ENCODE measurements at places on chromosomes 12 and 14.
A peak's percentile ranks its signal among the peaks of the same experiment; 100 is the strongest.

DNA sequence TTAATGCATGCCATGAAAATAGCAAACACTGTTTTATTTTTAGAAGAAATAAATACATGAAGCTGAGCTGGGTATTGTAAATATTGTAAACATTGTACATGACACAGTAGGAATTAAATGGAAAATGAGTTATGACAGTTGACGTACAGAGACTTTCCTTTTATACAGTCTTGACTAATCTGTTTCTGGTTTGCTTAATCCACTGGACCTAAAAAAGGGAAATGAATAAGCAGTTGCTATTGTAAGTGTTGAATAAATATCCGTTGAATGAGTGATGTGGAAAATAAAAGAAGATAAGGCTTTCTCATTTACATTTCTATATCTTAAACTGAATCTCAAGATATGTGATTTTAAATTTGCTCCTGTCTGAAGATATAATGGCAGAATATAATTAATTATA lies 15.0 kb downstream of the PMCH start:
- DNase-seq, result no peak

GRCh38 chr14:58397156-58397555 lies 1.4 kb downstream of the TOMM20L start:
- no peak for DNase-seq

- no peak for DNase-seq
Observed at GRCh38 chr12:9134981-9135628, 19.4 kb upstream of the A2M start.

- DNase-seq, result peak; percentile 63
Observed at GRCh38 chr12:18250313-18250916, 10.9 kb upstream of the PIK3C2G start.

GRCh38 chr14:37047226-37047625 lies 125.2 kb downstream of the SLC25A21 start:
- DNase-seq, result no peak

DNA sequence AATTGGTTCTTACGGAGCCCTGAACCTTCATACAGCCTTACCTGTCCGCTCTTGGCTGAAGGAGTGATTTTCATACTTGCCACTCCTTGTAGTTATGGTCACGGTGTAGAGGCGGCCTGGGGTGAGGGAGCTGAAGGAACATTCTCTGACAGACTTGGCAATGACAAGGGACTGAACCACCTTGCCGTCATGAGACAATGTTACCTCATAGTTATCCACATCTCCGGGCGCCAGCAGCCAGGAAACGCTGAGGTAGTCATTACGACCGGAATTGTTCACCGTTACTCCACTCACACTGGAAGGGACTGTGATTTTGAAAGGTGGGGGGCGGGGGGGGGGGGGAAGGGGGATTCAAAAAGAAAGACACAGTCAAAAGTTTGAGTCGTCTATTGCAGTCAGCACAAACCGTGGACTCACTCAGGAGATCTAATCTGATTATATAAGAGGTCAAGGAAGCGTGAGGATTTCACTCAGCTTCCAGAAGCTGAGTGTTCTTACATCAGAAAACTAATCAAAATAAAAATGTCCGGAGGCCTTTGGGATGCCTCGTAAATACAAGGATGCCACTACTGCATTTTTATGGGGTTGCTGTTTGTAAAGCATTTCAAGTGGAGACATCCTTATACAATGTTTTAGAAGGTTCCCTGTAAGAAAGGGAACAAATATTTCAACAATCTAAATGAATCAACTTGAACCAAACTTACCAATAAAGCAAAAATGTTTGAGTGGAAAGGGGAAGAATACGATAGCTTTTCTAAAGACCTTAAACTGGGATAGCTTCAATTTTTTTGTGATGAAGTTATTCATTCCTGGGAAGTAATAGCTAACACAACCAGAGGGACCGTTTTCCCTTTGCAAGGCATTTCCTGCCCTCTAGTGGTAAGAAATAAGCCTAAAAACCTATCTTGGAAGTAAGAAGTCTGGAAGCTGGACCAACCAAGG lies 60.6 kb downstream of the PTPRB start:
- peak; percentile 60 for DNase-seq

GRCh38 chr14:51513281-51513680 lies 138.4 kb upstream of the FRMD6 start:
- DNase-seq, result no peak

DNA sequence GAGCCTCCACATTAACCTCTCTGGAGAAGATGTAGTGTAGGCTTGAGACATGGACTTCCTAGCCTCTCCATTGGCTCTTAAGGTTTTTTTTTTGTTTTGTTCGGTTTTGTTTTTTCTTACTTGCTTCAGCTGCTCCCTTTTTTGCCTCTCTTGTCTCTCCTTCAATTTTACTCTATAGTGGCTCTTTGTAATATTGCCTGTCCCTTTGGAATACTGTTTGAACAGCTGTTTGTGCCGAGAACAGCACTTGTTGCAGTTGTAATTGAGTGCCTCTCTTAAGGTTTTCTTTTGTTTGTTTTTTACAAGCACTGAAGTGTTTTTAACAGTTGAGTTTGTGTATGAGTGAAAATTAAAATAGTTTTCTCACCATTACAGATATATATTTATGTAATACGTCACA lies 567.7 kb downstream of the LRFN5 start:
- DNase-seq, result peak; percentile 85

DNA sequence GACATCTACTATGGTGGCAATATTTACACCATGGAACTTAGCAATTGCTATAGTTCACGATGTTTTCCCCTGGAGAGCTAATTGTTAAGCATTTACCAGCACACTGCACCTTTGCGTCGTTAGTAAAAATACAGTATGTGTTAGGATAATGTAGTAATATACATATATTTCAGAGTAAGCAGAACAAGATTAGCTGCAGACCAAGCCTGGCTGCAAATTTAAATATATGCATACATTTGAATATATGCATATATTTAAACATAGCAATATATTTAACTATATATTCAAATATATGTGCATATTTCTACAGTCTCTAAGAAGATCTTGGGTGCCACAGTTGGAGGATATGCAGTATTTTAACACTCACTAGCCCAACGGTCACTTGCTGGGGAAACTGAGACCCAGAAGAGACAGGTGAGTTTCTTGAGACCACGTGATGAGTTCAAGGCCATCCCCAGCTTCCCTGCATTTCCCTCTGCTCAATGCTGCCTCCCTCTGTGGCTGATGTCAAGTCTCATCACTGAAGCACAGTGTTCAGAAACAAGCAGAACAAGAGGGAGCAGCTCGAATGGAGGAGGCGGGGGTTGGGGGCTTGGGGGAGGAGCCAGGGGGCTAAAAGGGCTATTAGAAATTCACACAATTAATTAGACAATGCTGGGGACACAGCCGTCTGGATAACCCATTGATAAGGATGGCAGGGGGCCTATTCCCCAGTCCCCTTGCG lies 708.0 kb downstream of the MED13L start:
- DNase-seq, result no peak

DNA sequence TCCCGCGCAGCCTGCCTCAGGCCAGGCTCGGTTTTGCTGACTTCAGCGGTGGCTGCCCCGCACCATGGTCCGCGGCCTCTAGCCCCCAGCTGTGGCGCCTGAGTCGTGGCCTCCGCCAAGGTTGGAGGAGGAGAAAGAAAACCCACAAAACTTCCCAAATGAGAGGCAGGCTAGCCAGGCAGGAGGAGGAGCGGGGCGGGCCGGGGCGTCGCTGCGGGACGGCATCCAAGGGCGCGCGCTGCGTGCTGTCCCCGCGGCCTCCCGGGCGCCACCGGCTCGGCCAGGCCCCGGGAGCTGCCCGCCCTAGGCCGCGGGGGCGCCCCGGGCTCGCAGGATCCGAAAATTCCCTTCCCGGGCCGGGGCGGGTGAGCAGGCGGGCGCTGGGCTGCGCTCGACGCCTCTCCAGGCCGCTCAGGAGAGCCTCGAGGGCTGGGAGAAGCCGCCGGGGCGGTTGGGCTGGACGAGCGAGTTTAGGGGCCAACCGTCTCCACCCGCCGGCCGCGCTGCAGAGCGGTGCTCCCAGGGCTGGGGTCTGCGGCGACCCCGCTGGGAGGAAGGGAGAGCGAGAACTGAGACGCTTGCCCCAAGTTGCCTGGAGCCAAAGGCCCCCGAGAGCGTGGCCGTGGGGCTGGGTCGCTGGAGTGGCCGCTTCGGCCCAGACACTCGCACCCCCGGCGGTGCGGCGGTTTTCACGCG lies at the start of gene EFS:
EFS (minus strand) TSS at position 137 of the 696 bp plus-strand sequence. CDS start 147 bp downstream, outside the sequence.
- no peak for DNase-seq

- no peak for DNase-seq
Observed at GRCh38 chr14:21136024-21136423, 19.8 kb downstream of the OR5AU1 start.

GRCh38 chr14:59847711-59848110 lies 22.9 kb downstream of the RTN1 start:
- no peak for DNase-seq

DNA sequence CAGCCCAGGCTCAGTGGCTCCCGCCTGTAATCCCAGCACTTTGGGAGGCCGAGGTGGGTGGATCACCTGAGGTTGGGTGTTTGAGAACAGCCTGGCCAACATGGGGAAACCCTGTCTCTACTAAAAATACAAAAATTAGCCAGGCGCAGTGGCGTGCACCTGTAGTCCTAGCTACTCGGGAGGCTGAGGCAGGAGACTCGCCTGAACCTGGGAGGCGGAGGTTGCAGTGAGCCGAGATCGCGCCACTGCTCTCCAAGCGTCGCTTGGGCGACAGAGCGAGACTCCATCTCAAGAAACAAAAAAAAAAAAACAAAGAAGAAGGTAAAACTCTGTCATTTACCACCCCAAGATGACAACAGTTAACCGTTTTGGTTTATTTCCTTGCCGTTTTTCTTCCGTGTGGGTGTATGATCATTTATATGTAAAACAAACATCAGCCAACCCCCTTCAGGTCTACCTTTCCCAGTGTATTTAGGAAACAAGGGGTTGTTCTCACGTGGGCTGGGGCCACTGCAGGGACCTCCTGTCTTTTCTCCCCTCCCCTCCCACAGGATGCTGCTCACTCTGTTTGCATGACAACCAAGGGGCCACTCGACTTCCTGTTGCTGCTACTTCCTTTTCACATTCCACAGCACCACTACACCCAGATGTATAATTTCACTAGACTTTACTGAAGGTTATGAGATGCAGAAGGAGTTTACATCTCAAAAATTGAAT lies 13.6 kb downstream of the TTC9 start:
- DNase-seq, result no peak

DNA sequence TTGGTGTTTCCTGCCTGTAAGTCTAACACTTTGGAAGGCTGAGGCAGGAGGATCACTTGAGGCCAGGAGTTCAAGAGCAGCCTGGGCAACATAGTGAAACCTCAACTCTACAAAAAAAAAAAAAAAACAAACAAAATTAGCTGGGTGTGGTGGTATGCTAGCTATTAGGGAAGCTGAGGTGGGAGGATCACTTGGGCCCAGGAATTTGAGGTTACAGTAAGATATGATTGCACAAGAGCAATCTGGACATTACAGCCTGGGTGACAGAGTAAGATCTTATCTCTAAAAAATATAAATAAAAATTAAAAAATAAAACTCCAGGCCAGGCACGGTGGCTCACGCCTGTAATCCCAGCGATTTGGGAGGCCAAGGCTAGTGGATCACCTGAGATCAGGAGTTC lies 39.8 kb upstream of the CMKLR1 start:
- DNase-seq, result no peak

DNA sequence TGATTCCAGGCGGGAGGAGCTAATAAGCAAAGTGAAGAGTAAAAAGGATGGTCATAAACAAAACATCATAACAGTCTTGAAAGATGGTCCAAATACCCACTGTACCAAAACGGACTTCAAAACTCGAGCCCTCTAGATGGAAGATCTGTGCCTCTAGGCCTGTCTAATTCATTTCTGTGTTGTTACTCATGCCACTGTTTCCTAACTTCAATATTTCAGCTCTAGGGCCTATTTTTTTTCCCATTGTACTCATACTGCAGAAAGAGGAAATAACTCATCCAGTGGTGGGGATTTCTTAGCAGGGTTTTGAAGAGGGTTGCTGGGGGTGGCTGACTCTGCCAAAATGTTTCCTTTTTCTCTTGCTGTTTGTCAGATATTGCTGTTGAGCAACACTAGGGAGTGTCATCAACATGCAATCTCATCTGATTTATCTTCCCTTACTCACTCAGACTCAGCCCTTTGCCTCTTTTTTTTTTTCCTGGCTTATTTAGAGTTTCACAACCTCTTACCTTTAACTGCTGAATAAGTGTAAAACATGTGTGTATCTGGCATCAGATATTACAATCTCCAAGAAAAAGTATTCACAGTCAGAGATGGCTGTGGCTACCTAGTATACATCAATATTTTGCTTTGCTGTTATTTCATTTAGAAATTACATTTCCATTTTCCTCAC lies 189.6 kb downstream of the DUSP6 start:
- no peak for DNase-seq

DNA sequence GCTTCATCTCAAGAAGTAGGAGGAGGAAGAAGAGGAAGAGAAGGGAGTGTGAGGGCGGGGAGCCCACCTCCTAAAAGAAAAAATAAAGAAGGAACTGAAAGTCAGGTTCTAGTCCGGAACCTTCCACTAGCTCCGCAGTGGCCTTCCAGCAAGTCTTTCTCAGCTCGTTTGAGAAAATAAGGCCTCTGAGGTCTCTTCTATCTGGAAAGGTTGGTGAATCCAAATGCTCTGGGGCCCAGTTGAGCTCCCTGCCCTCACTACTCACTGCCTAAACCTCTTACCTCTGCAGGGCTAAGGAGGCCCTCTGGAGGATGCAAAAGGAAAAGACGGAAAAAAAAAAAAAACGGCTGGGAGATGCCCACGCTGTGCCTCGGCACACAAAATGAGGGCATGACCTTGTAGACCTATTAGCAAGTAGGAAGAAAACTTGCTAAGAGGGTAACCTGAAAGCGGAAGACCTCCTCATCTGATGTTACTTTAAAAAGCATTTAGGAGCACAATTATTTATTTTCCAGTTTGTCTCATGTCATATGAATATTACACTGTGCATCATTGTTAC lies 35.9 kb downstream of the FBLN5 start:
- DNase-seq, result peak; percentile 7

GRCh38 chr14:52463375-52463774 lies 88.9 kb downstream of the TXNDC16 start:
- DNase-seq, result no peak

- DNase-seq, result no peak
Observed at GRCh38 chr12:49934505-49934904, 16.0 kb upstream of the AQP2 start.

DNA sequence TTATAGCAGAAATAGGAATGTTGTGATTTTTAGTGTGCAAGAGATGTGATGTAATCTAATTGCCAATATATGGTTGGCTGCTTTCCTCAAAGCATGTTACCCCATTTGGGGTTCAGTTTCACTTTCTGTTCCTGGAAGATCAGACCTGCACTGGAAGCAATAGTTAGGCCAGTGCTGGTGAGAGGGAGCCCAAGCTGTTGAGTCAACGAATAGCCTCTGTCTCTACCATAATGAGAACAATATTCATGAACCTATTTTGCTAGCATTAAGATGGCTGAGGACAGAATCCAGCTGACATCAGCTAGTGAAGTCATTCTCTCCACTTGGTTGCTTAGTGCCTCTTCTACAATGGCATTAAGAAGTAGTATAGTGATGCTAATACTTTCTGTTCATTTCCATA lies 379.9 kb upstream of the DCN start:
- no peak for DNase-seq

GRCh38 chr12:109150124-109150640 lies 33.8 kb downstream of the ACACB start:
- DNase-seq, result no peak

All from NCI-H1092 (cell line).